ENCODE measurements at places on chromosomes 3 and 15.

GRCh38 chr15:27928386-27928785 lies 170.7 kb downstream of the OCA2 start:
- no peak for DNase-seq

GRCh38 chr3:56753206-56753820 lies 48.4 kb downstream of the ARHGEF3 start:
- DNase-seq = no peak

- no peak for DNase-seq
Measured at GRCh38 chr15:72334842-72335241, 14.9 kb upstream of the CELF6 start.

GRCh38 chr15:83248151-83249029 lies 36.1 kb downstream of the BNC1 start:
- DNase-seq = no peak

GRCh38 chr3:6504834-6505233 lies 356.1 kb upstream of the GRM7 start:
- DNase-seq = no peak

- no peak for DNase-seq
Measured at GRCh38 chr3:186930641-186931531, 560 bp downstream of the ST6GAL1 start.

DNA sequence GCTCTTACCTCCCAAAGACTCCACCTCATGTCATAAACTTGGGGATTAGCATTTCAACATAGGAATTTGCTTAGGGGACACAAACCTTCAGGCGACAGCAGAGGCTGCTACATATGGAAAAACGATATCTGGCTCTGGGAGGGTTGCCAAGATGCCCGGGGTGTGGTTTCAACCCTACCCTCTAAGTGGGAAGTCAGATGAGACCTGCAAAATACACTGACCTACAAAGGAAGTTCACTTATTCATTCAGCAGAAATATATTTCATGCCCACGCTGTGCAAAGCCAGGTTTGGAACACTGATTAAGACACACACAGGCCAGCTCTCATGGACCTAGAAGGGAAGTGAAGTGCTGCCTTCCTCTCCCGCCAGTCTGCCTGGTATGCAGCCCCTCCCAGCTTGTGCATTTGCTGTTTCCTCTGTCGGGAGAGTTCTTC lies 239.3 kb downstream of the FEZF2 start:
- no peak for DNase-seq

- DNase-seq = no peak
Measured at GRCh38 chr15:83449937-83450506, 2.9 kb downstream of the SH3GL3 start.

DNA sequence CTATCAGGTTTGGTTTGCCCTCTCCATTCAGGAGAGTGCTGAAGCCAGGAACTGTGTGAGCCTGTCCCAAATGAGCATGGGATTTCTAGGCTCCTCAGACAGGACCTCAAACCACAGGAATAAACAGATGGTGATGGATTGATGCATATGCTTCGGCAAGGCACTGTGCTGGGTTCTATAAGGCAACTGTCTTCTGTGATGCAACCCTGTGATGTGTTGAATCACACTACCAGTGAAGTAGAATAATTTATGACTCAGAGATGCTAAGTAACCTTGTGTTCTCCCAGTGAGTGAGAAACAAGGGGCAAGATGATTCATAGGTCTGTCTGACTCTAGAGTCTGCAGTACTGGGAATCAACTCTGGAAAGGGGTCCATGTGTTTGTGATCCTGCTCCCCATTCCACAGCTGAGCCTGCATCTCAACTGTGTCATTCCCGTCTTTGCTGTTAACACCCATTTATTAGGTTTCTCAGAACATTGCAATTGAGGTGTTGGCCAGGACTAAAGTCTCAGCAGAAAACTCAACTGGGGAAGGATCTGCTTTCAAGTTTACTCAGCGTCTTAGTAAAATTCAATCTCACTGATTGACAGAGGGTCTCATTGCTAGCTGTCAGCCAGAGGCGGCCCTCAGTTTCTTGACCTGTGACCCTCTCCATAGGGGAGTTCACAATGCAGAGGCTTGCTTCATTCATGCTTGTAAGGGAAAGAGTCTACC lies 510.1 kb upstream of the CFAP20DC start:
- no peak for DNase-seq

GRCh38 chr3:59782664-59783063 lies 732.8 kb upstream of the CFAP20DC start:
- DNase-seq = no peak

- no peak for DNase-seq
Measured at GRCh38 chr3:18432752-18433151, 7.6 kb upstream of the SATB1 start.

DNA sequence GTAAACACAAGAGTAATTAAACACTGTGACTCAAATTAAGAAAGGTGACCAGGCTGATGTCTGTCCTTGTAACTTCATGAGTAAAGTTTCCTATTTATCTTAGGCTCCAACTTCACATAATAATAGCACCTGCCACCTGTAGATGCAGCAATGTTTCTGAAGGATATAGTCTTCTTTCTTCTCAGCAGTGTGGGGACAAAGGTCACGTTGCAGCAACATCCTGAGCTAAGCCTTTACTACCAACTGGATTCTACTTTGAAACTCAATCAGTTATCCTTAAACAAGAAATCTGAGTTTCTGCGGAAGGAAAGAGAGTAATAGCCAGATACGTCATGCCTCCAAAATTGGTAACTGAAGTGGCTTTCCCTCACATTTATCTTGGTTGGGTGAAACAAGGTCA lies 253.1 kb downstream of the RBMS3 start:
- no peak for DNase-seq

DNA sequence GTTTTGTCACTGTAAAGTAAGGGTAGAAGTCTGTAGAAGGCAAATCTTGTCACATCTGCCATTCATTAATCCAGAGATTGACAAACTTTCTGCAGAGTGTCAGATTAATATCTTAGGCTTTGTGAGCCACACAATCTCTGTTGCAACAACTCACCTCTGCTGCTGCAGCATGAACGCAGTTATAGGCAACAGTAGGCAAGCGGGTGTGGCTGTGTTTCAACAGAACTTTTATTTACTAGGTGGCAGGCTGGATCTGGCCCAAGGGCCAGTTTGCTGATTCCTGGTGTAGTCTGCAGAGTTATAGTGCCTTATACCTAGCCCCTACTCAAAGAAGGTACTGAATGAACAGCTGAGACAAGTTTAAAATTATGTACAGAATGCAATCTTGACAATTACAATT lies 396.7 kb downstream of the FOXP1 start:
- DNase-seq = no peak

DNA sequence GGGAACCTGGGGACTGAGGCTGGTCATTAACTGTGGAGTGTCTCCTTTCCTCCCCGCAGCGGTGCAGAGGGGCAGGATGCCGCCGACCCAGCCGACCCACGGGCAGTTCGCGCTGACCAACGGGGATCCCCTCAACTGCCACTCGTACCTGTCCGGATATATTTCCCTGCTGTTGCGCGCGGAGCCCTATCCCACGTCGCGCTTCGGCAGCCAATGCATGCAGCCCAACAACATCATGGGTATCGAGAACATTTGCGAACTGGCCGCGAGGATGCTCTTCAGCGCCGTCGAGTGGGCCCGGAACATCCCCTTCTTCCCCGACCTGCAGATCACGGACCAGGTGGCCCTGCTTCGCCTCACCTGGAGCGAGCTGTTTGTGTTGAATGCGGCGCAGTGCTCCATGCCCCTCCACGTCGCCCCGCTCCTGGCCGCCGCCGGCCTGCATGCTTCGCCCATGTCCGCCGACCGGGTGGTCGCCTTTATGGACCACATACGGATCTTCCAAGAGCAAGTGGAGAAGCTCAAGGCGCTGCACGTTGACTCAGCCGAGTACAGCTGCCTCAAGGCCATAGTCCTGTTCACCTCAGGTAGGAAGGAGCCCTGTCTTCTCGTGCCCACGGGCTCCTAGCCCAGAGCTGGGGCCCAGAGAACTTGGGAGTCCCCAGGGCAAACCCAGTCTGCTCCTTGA lies 3.7 kb downstream of the NR2F2 start:
- DNase-seq = no peak

DNA sequence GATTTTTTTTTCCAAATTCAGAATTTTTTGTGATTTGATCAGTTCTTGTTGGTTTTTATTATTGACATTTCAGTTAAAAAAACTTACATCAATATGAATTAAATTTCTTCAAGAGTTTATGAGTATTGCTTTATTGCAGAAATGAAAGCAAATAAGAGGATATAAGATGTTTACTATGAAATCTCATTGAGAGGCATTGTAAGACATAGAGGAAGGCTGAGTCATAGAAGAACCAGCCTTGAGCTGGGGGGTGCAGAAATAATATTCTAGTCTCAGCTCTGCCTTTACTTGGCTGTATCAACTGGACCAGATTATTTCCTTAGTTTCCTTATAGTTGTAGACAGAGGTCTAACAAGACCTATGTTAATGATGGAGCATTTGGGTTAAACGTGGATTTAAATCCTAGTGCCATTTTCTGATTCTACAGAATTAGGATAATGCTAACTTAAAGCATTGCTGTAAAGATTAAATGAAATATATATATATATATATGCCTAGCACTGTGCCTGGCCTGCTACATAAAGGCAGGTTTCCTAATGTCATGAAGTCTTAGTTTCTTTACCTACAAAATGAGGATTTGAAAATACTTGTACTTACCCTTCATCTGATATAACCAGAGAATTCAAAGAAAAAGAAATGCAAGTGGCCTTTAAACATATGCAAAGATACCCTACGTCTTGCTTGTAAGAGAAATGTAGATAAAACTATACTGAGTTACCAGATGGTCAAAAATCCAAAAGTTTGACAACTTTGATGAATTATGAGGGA lies 7.3 kb downstream of the FAM98B start:
- DNase-seq = no peak

GRCh38 chr3:136617198-136617597 lies 135.0 kb downstream of the STAG1 start:
- no peak for DNase-seq

- no peak for DNase-seq
Measured at GRCh38 chr3:172148241-172148640, 108.9 kb downstream of the FNDC3B start.
